ENCODE measurements at places on chromosomes 4 and X. TPM values are rescaled to one million over a fixed set of nuclear protein-coding genes. Genes with fewer than 3 reads are reported as not detected.

DNA sequence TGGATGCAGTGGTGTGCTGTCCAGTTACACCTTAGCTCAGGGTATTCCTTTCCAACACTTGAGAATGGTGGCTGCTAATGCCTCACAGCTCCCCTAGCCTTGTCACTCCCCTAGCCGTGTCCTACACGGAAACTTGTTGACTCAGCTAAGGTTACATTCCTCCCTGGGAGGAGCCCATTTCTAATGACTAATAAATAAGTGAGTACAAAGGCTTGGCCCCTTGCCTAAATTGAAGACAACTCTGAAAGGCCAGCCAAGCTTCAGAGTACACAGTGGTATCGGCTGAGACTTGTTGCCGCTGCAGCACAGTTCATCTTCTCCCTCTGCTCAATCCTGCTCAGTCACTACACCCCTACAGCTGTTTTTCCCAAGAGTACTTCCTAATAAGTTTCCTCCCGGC is 21.2 kb upstream of the SLC25A31 start:
- H3K27ac ChIP-seq = no peak overlapping the region
- DNase-seq = peak; percentile 23
- no peaks in the 10 kb centered on the region for H3K4me1 ChIP-seq
- no peak overlapping the region for H3K4me3 ChIP-seq
- no peaks in the 10 kb centered on the region for H3K27me3 ChIP-seq
- peaks cover 9% of the 10 kb centered on the region for H3K36me3 ChIP-seq

DNA sequence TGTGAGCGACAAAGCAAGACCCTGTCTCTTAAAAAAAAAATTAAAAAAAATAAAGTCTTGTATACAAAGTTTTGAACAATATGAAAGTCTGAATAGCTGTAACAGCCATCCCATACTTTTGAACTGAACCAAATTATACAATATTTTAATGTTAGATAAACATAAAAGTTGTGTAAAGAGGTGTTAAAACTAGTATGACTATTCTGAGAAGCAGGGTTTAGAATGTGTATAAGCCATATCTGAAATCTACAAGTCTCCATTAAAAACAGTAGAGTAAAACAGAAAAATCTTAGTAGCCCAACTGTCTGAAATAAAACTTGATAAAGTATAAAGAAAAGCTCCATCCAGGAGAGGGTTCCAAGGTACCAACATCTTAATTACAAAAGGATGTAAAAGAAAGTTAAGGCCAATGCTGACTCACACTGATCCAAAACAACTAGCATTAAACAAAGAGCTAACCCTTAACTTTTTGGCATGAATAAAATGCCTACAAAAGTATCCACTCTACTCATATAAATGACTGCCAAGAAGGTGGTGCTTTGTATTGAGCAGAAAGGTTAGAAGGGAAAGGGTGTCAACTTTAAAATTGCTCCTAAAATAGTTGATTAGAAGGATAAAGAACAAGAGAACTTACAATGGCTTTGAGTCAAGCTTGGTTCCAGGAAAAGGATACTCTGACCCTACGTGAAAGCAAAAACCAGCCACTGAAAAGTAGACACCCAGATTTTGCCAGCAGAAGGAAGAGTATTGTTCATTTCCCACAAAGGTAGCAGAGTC is 18.5 kb downstream of the CNOT6L start:
- 0 out of 2 replicates have a peak, but pooled peaks cover 2% of the 10 kb centered on the region for H3K36me3 ChIP-seq
- H3K4me1 ChIP-seq = peaks cover 23% of the 10 kb centered on the region
- no peaks in the 10 kb centered on the region for H3K27me3 ChIP-seq
- peak overlapping the region; percentile 41 for H3K27ac ChIP-seq
- peak overlapping the region; percentile 4 for H3K4me3 ChIP-seq

- H3K4me1 ChIP-seq = no peaks in the 10 kb centered on the region
- no peak overlapping the region for H3K27ac ChIP-seq
- H3K4me3 ChIP-seq = no peak overlapping the region
- H3K27me3 ChIP-seq = no peaks in the 10 kb centered on the region
These were observed 23.4 kb downstream of the SH2D1A start for GRCh38 chrX:124369722-124370121.

GRCh38 chr4:53598901-53599300 is 7.6 kb upstream of the LNX1 start:
- peaks cover 13% of the 10 kb centered on the region for H3K4me1 ChIP-seq
- no peaks in the 10 kb centered on the region for H3K27me3 ChIP-seq
- DNase-seq = no peak
- no peak overlapping the region for H3K27ac ChIP-seq

DNA sequence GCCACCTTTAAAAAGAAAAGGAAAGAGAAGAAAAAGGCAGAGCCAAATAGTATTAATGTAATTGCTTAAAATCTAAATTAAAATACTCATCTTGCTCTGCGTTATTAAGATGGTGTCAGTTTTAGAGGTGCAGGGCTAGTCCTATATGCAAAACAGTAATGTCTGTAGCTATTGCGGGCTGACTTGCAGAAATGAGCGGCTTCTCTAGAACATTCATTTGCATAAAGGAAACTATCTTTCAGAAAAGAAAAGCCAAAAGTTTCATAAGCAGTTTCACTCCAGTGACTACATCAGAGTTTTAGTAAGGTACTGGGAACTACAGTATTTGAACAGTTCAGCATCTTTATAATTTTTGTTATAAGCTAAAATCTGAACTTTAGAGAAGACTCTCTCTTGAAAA is 6.0 kb downstream of the SMAD1 start:
- DNase-seq = no peak
- H3K36me3 ChIP-seq = no peaks in the 10 kb centered on the region
- no peak overlapping the region for H3K27ac ChIP-seq
- H3K4me3 ChIP-seq = no peak overlapping the region
- peaks cover 32% of the 10 kb centered on the region for H3K4me1 ChIP-seq

DNA sequence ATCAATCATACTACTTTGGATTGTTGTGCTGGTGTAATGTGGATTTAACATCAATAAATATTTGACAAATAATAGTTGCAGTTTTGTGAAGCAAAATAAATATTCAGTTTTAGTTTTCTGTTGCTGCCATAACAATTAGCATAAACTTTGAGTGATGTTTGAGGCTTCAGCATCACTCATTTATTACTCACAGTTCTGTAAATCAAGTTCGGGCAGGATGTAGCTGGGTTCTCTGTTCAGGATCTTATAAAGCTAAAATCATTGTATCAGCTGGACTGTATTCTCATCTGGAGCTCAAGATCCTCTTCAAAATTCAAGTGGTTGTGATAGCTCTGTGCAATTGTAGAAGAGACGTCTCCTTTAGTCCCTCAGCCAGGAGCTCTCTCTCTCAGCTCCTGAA is 81.7 kb downstream of the CBR4 start:
- no peaks in the 10 kb centered on the region for H3K27me3 ChIP-seq
- H3K4me3 ChIP-seq = no peak overlapping the region
- no peak overlapping the region for H3K27ac ChIP-seq
- peaks cover 10% of the 10 kb centered on the region for H3K36me3 ChIP-seq
- H3K4me1 ChIP-seq = peaks cover 1% of the 10 kb centered on the region

DNA sequence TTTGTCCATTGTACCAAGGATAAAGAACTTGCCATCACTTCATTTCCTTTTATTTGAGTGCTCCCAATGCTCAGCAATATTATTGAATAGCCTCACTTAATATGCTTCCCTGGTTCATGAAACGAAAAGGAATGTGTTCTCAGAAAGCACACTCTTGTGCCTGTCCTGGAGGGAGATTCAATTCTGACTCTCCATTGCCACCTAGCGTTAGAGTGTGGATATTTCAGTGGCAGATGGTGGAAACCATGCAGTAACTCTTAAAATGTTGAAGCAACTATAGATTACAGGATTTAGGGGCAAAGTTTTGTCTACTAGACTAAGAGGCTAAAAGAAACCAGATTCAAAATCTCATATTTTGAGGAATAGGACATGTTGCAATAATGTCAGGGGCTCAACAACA is 36.0 kb downstream of the GAB3 start:
- no peak overlapping the region for H3K4me3 ChIP-seq
- H3K27ac ChIP-seq = no peak overlapping the region
- H3K36me3 ChIP-seq = no peaks in the 10 kb centered on the region
- no peaks in the 10 kb centered on the region for H3K27me3 ChIP-seq

DNA sequence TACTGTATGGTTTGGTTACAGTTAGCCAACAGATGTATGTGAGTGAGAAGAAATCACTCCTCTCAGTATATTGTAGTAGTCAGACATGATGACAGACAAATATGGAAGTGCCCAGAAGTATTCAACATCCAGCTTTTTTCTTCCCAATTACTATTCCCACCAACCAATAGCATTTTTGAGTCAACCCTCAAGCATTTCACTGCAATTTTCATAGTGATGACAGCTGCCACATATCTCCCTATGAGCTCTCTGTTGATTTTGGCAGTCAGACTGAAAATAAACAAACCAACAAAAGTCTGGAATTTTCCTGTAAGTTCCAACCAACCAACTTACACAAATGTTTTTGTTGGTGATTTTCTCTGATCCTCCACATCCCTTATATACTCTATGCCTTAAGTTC is 8.2 kb upstream of the TRAM1L1 start:
- no peak for DNase-seq
- no peak overlapping the region for H3K27ac ChIP-seq
- no peaks in the 10 kb centered on the region for H3K27me3 ChIP-seq

DNA sequence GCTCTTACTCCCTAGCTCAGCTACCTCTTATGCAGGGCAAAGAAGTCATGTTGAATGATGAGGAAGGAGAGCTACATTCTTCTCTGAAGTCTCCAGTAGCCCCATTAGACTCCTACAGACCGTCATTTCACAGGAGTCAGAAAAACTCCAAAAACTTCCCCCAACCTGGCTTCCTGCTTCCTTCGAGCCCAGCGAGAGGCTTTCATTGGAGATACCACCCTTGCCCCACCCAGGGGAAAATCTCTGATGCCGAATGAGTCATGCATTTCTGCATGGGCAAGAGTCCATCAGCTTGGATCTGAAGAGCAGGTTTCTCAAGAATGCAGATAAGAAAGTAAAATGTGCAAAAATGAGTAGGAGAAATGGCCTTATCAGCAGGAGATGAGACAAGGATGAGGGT is 53.0 kb downstream of the ARSF start:
- no peak overlapping the region for H3K27ac ChIP-seq
- no peaks in the 10 kb centered on the region for H3K36me3 ChIP-seq
- H3K27me3 ChIP-seq = no peaks in the 10 kb centered on the region

DNA sequence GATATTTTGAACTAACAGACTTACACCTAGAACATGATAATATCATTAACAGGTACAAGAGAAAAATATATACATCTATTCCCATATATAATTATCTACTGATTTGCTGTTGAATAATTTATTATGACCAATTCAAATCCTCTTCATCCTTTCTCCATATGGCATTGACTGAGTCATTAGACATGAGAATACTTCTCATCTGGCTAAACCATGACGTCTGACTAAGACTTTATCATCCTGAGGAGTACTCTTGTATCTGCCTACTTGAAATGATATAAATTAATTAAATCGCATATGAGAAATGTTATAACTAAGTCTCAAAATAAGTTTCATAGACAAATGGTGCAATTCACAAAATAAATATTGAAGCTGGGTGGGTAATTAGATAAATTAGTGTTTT is 67.4 kb downstream of the EMCN start:
- no peak overlapping the region for H3K27ac ChIP-seq
- H3K36me3 ChIP-seq = no peaks in the 10 kb centered on the region
- no peak for DNase-seq
- no peaks in the 10 kb centered on the region for H3K27me3 ChIP-seq
- H3K4me1 ChIP-seq = no peaks in the 10 kb centered on the region

GRCh38 chr4:94419956-94420355 is 31.8 kb upstream of the PDLIM5 start:
- H3K27ac ChIP-seq = no peak overlapping the region
- H3K4me1 ChIP-seq = peaks cover 26% of the 10 kb centered on the region
- no peak overlapping the region for H3K4me3 ChIP-seq

- no peak overlapping the region for H3K27ac ChIP-seq
- H3K27me3 ChIP-seq = no peaks in the 10 kb centered on the region
- H3K4me1 ChIP-seq = no peaks in the 10 kb centered on the region
- H3K36me3 ChIP-seq = no peaks in the 10 kb centered on the region
- H3K4me3 ChIP-seq = no peak overlapping the region
These were observed 118.0 kb downstream of the PWWP3B start for GRCh38 chrX:106286053-106286650.

DNA sequence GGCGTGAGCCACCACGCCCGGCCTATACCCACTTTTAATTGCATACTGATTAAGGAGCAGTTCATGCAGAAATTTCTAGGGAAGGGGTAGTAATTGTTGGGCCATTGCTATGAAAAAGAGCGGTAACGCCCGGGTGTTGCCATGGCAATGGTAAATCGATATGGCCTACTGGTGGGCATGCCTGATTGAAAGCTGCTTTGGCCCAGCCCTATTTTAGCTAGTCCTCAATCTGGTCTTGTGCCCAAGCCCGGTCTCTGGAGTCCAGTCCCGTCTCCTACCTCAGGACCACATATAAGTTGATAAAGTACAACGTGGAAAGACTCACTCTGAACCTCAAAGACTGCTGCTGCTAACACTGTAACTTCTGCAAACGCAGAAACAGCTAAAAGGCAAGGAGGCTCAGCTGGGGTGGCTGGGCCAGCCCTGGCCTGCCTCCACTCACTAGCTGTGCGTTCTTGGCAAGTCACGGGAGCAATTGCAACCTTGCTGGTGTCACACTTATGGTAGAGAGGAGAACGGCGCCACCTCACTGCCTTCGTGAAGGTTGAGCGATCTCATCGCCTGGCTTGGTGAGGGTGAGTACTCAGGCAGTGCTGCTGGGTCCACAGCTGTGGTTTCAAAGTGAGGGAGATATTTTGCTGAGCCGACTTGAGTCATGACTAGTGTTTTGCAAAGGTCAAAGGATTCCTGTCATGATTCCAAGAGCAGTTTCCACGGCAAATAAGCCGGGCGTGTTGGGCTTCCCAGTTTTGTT is 57.0 kb upstream of the GRPEL1 start:
- no peaks in the 10 kb centered on the region for H3K27me3 ChIP-seq
- no peaks in the 10 kb centered on the region for H3K4me1 ChIP-seq
- H3K36me3 ChIP-seq = no peaks in the 10 kb centered on the region
- DNase-seq = peak; percentile 33
- H3K27ac ChIP-seq = no peak overlapping the region

GRCh38 chr4:8913858-8914460 is 42.3 kb upstream of the HMX1 start:
- DNase-seq = no peak
- H3K36me3 ChIP-seq = no peaks in the 10 kb centered on the region
- no peaks in the 10 kb centered on the region for H3K4me1 ChIP-seq
- no peaks in the 10 kb centered on the region for H3K27me3 ChIP-seq
- no peak overlapping the region for H3K27ac ChIP-seq

DNA sequence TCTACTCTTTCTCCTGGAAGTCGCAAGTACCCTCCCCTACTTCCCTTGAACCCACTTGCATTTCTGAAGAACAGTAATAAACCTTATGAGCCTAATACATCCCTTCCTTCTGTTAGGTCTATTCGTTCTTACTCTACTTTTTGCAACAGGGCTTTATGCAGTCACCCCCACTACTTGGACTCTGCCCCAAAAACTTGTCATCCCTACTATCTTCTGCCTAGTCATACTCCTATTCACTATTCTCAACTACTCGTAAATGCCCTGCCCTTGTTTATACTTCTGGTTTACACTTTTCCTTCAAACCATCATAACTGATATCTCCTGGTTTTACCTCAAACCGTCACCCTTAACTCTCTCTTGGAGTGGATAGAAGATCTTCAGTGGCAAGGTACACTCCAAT is 55.2 kb upstream of the SLIT2 start:
- H3K27ac ChIP-seq = no peak overlapping the region
- no peak for DNase-seq
- no peak overlapping the region for H3K4me3 ChIP-seq

SMC1A gene
- 43.5 TPM for total RNA-seq

GPR34 gene
- not detected for total RNA-seq

FGF5 gene
- not detected for total RNA-seq

RIPPLY1 gene
- not detected for total RNA-seq

LANCL3 gene
- total RNA-seq = 1.8 TPM

CDKL5 gene
- total RNA-seq = 13.7 TPM
